Activated CD4-positive, CD25-positive, alpha-beta regulatory T cell treated with anti-CD3 and anti-CD28 coated beads, Interleukin-2, amount 50 U/mL, for 72 hours (primary cell): ENCODE measurements at places on chromosomes 3 and 15.

- DNase-seq: no peak
Observed at GRCh38 chr3:59374818-59375211, 325.0 kb upstream of the CFAP20DC start.

- DNase-seq: no peak
Observed at GRCh38 chr3:11545186-11545851, 98.4 kb downstream of the VGLL4 start.

DNA sequence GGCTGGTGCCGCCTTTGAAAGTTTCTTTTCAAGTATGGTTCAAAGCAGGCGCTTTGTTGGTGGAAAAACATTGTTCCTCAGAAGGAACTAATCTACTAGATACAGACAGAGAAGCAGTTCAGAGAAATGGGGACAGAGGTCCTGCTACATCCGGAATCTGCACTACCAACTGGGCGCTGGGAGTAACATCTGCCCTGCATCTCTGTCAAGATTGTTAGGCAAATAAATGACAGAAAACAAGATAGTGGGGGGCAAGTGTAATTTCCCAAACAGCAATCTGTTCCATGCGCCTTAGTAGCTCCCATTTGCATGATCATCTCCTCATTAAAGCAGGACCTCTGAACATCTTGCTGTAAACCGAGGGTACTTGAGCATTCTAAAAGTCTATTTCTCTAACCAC, 17.4 kb downstream of the TLE3 start:
- DNase-seq: no peak

DNA sequence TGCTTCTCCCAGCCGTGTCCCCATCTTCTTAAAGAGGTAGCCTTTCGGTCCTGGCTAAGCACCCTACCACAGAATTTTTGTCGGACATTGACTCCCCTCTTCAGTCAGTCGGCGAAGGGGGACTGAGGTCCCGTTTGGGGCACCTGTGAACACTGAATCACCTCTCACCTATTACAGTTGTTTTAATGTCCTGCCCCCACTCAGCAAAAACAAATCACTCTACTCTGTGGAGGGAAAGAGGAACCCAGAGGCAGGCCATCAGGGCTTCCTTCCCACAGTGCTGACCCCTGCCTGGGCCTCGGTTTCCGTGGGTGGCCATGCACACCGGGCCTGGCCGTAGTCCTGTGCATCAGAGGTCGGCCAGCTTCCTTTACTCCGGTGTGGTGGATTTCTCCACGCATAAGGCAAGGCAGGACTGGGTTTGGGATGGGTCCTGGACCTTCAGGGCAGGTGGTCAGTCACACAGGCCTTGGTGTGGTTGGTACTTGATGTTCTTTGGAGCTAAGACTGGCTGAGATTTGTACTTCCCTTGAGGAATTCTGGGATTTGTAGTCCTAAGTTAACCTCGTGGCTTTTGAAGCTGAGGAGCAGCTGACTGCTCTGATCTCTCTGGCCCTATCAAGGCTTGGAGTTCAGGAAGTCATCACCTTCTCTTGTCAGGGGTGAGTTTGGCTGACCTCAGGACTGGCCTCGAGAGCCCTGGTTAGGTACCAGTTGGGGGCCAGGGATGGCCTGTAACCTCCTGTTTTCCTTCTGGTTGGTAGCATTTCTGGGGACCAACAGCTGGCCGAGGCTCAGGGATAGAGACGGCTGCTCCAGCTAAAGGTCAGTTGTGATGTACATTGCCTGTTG, 627 bp upstream of the FAM131A start:
- no peak for DNase-seq

DNA sequence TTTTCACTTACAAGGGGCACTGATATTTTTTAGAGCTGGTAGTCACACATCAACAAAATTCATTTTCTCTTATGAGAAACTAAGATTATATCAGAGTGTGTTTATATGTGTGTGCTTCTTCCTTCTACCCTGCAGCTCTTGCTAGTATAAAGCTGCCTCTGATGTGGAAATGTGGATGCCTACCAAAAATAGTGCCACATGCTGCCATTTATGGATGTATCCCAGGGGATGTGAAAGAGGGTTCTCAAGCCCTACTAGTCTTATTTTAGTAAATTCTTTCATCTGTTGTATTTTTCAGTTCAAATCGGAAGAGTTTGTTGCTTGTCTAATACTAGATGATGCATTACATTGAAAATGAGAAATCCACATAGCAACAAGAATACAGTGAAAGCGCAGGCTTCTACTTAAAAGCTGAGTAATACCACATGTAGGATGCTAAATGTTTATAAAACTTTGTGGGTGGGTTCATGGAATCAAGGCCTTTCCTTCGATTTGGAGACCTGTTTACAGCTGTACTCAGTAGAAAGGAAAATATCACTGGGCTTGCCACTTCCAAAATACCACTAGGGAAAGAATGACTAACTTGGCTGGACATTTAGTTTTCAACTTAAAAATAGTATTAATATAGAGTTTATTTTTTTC, 399.2 kb downstream of the EPHA3 start:
- DNase-seq: no peak

DNA sequence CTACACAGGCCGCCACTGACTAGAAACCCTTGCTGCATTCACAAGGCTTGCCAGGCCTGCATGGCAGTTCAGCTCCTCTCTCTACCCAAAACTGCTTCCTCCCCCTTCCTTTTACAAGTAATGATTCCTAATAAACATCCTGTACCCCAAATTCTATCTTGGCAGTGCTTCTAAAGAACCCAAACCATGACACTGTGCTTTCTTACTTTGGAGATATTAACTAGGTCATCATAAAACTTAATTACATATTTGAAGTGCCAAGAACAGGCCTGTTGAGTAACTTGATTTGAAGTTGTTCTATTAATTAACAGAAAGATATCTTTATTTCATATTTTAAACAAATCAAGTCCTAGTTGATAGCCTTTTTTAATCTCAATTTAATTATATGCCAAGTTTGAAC, 88.4 kb downstream of the THBS1 start:
- DNase-seq: no peak

DNA sequence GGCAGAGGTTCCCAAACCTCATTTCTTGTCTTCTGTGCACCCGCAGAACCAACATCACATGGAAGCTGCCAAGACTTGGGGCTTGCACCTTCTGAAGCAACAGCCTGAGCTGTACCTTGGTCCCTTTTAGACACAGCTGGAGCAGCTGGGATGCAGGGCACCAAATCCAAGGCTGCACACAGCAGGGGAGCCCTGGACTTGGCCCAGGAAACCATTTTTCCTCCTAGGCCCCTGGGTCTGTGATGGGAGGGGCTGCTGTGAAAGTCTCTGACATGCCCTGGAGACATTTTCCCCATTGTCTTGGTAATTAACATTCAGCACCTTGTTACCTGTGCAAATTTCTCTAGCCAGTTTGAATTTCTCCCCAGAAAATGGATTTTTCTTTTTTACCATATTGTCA, 33.6 kb upstream of the TMEM45A start:
- no peak for DNase-seq

- DNase-seq: no peak
Observed at GRCh38 chr3:72756900-72757299, 91.3 kb downstream of the SHQ1 start.

DNA sequence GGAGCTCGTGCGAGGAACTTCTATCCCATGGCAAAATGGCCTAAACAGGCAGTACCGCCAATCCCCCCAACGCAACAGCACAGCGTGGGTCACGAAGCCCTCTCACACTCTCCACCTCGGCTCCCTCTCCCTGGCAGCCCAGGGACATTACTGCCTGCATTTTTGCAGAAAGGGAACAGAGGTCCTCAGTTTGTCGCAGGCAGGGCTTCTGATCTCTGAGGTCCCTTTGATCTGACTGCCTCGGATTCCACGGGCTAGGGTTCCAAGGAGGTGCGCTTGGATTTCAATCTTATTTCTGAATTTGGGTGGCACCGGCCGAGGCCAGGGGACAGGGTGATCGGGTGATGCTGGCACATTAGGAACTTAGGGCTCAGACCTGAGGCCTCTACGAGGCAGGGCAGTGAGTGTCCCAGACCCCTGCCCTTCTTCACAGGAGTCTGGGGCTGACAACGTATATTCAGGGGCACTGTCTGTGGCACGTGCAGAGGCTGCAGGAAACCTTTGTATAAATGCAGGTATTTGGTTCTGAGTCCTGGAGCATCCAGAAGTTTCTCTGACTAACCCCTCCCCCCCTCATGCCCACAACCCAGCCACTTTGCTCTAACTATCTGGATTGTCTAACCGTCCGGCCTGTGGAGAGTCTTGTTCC, 197.9 kb downstream of the XXYLT1 start:
- peak; percentile 17 for DNase-seq

DNA sequence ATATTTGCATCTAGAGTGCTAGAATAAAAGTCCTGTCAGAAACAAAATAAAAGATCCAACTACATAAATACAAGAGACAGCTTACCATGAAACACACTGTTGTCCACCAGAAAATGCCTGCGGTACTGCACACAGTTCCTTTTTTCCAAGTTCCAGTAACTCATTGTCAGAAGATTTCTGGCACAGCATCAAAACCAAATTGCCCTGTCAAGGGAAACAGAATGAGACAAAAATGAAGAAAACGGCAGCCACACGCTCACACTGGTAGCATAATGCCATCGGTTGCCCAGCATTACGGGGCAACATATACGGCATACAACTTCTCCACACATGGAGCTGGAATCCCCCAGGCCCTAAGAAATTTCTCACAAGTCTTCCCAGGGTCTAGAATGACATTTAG, 40.8 kb downstream of the PLCH1 start:
- DNase-seq: no peak

- DNase-seq: no peak
Observed at GRCh38 chr3:141412087-141412935, 44.0 kb downstream of the ZBTB38 start.

GRCh38 chr3:146464783-146465182, 4.6 kb downstream of the PLSCR2 start:
- no peak for DNase-seq

DNA sequence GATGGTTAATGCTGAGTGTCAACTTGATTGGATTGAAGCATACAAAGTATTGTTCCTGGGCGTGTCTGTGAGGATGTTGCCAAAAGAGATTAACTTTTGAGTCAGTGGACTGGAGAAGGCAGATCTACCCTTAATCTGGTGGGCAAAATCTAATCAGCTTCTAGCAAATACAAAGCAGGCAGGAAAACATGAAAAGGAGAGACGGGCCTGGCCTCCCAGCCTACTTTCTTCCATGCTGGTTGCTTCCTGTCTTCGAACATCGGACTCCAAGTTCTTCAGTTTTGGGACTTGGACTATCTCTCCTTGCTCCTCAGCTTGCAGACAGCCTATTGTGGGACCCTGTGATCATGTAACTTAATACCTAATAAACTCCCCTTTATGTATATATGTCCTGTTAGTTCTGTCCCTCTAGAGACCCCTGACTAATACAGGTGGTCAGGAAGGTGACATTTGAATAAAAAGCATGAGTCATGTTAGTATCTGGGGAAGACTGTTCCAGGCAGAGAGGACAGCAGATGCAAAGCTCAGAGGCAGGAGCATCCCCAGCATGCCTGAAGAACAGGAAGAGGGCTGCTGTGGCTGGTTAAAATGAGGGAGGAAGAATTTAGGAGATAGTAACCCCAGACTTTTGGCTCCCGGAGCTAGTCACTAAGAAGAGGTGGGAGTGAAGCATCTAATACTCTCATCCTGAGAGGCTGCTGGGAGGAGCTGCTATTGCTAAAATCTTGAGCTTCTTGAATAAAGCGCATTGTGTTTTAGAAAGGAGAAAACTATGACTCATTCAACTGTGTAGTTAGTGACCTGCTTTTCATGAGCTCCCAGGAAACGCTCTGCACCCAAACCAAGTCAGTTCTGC, 207.4 kb upstream of the HES1 start:
- no peak for DNase-seq

DNA sequence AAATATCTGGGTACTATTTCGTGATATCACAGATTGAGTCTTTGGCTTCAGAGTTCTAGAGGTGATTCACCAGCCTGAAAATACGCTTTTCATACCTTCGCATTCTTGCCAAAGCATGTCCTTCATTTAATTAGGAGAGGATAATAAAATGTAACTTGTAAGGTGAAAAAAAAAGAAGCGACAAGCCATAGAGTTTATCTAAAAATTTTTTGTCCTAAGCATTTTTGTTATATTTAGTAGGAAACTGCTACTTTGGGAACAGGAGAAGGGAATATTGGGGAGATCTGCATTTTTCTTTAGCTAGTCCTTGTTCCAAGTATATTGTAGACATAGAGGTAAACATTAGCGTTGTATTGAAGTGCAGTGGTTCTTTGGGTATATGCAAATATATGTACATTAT, 120.1 kb downstream of the TCF12 start:
- no peak for DNase-seq

DNA sequence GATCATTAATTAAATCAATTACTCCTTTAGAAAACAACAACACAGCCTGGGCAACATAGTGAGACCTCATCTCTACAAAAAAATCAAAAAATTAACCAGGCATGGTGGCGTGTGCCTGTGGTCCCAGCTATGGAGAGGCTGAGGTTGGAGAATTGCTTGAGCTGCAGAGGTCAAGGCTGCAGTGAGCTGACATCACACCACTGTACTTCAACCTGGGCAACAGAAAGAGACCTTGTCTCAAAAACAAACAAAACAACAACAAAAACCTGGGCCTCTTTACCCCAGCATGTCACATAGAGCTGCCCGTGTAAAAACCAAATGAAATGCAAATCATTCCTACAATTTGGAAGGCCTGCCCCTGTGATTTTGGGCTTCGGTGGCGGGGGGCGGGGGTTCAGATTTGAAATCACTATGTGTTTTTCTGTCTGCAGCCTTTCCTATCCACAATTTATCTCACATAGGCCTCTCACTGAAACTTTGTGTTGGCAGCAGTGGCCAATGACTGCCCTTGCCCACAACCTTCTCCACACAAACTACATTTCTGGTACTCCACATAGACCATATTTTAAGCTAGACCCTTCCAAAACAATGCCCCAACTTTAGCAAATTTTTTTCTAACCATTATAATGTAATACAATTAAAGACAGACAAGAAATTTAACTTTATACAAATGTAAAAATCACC, 6.5 kb downstream of the ADAM10 start:
- DNase-seq: no peak

DNA sequence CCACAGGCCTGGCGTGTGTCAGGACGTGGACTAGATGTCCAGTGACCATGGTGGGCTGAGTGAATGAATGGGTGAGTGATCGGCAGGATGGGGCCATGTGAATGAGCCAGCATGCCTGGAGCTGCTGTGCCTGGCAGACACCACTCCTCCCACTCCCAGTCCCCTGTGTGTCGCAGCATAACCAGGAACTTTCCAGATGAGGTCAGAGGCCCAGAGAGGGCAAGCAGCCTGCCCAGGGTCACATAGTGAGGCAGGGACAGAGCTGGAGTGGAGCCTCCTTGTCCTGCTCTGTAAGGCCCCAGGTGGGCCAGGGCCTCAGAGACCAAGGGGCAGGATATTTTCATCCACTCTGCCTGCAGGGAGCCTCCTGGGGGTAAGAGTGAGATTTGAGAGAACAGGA, 6.4 kb downstream of the IQSEC1 start:
- no peak for DNase-seq

GRCh38 chr3:146895026-146895749, 290.0 kb upstream of the PLSCR5 start:
- DNase-seq: no peak

DNA sequence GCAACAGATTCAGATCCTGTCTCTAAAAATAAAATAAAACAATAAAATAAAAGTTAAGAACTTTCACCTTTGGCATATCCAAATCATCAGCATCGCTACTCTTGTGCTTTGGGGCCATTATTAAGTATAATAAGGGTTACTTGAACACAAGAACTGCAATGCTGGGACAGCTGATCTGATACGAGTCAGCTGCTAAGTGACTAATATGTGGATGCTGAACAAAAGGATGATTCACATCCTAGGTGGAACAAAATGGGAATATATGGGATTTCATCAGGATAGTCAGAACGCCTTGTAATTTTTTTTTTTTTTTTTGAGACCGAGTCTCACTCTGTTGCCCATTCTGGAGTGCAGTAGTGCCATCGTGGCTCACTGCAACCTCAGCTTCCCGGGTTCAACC, 29.7 kb downstream of the BUB1B start:
- DNase-seq: no peak

GRCh38 chr3:172918165-172918564, 167.6 kb downstream of the ECT2 start:
- no peak for DNase-seq
